T-helper 17 cell (primary cell): ENCODE measurements at places on chromosomes 4 and X.
A peak's percentile ranks its signal among the peaks of the same experiment; 100 is the strongest.

DNA sequence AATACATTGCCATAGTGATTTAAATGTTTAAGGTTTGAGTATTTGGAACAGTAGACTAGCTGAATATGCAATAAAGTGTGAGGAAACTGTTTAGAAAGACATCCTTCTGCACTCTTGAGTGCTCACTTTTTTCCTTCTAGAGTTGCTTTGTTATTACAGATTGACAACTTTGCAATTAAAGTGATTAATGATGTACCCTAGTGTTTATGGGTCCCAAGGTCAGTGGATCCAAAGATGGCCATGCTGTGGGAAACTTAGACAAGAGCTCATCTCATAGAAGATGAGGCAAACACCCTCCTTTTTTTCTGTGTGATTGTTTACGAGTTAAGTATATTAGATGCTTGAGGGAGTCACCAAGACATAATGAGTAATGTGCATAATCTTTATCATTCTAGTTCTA is 118.8 kb downstream of the PDLIM5 start:
- H3K36me3 ChIP-seq: no peaks in the 10 kb centered on the region
- H3K27me3 ChIP-seq: no peaks in the 10 kb centered on the region
- no peak for DNase-seq
- peaks cover 2% of the 10 kb centered on the region for H3K4me1 ChIP-seq
- H3K27ac ChIP-seq: no peak overlapping the region
- no peak overlapping the region for H3K4me3 ChIP-seq

- H3K36me3 ChIP-seq: no peaks in the 10 kb centered on the region
- H3K4me3 ChIP-seq: no peak overlapping the region
- DNase-seq: no peak
- no peaks in the 10 kb centered on the region for H3K27me3 ChIP-seq
Measured at GRCh38 chr4:65696436-65696835, 26.1 kb upstream of the EPHA5 start.

DNA sequence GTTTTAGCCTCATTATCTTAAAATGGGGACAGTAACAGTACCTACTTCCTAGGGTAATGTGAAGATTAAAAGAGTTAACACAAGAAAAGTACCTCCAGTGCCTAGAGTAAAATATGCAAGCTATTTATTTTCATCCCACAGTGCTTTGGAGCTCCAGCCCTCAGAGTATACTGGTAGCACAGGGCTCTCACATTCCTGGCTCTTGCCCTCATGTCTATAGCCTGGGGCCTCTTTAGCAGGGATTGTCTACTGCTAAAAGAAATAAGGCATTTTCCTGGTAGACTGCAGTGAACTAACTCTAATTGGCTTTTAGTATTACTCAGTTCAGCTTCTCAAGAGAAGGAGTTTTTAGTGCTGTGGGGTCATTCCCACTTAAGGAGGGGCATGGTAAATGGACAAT is 60.8 kb downstream of the RRAGB start:
- no peaks in the 10 kb centered on the region for H3K27me3 ChIP-seq
- DNase-seq: no peak
- peaks cover 2% of the 10 kb centered on the region for H3K4me1 ChIP-seq
- H3K36me3 ChIP-seq: peaks cover 6% of the 10 kb centered on the region

GRCh38 chr4:114684462-114684861 is 85.9 kb downstream of the UGT8 start:
- no peak overlapping the region for H3K4me3 ChIP-seq
- H3K36me3 ChIP-seq: peaks cover 2% of the 10 kb centered on the region
- H3K27me3 ChIP-seq: peaks cover 49% of the 10 kb centered on the region

DNA sequence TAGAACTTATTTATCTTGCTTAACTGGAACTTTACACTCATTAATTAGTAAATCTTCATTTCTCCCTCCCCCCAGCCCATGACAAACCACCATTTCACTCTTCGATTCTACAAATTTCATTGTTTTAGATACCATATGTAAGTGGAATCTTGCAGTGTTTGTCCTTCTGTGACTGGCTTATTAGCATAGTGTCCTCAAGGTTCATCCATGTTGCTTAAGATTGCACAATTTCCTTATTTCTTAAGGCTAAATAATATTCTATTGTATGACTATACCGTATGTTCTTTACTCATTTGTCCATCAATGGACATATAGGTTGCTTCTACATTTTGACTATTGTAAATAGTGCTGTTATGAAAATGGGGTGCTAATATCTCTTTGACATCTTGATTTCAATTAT is 24.5 kb upstream of the RNF212 start:
- peaks cover 42% of the 10 kb centered on the region for H3K27me3 ChIP-seq
- peaks cover 2% of the 10 kb centered on the region for H3K36me3 ChIP-seq
- H3K27ac ChIP-seq: no peak overlapping the region
- peak overlapping the region; percentile 87 for H3K4me3 ChIP-seq
- peaks cover 20% of the 10 kb centered on the region for H3K4me1 ChIP-seq
- DNase-seq: no peak

- no peak overlapping the region for H3K4me3 ChIP-seq
- H3K36me3 ChIP-seq: no peaks in the 10 kb centered on the region
- no peak for DNase-seq
- no peaks in the 10 kb centered on the region for H3K4me1 ChIP-seq
- no peaks in the 10 kb centered on the region for H3K27me3 ChIP-seq
Measured at GRCh38 chr4:173801361-173801760, 271.3 kb upstream of the HAND2 start.

GRCh38 chr4:151013491-151013890 is 1.6 kb downstream of the LRBA start:
- H3K4me3 ChIP-seq: peak overlapping the region; percentile 99
- peaks cover 23% of the 10 kb centered on the region for H3K4me1 ChIP-seq
- H3K36me3 ChIP-seq: no peaks in the 10 kb centered on the region
- DNase-seq: no peak
- H3K27ac ChIP-seq: peak overlapping the region; percentile 92

DNA sequence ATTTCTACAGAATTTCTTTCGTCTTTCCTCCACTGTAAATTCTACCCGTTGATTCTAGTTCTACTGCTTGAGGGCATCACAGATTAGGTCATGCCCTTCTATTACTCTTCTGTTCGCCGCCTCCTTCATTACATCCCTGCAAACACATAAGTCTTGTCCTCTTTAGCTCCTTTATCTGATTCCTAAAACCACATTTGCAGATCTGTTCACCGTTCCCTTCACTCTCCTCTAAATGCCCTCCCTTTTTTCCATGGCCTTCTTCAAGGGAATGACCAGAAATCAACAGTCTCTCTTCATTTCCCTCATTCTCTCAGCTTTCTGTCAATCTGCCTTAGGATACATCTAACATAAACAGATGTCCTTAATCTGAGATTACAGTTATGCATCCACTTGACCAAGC is 43.1 kb downstream of the BTC start:
- no peaks in the 10 kb centered on the region for H3K27me3 ChIP-seq
- no peak for DNase-seq
- H3K27ac ChIP-seq: no peak overlapping the region
- H3K4me1 ChIP-seq: no peaks in the 10 kb centered on the region
- no peak overlapping the region for H3K4me3 ChIP-seq

DNA sequence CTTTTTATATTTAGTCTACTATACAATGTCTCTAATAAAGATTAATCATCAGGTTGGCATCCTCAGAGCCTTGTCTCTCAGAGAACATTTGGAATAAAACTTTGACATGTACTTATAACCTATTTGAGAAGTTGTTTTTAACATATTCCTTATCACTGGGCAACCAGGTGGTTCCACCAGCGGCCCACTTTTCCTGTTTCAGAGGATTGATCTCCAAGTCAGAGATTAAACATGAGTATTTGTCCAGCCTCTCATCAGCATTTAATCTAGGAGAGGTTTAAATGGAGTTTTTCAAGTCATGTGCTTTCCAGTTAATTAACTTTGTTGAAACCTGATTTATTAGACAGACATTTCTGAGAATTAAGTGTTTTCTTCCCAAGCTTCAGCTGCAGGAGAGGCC is 345.5 kb downstream of the GRXCR1 start:
- no peak overlapping the region for H3K27ac ChIP-seq
- H3K27me3 ChIP-seq: no peaks in the 10 kb centered on the region
- no peak overlapping the region for H3K4me3 ChIP-seq
- no peaks in the 10 kb centered on the region for H3K36me3 ChIP-seq
- no peaks in the 10 kb centered on the region for H3K4me1 ChIP-seq
